ENCODE measurements at places on chromosomes 6 and 20. TPM values are rescaled to one million over a fixed set of nuclear protein-coding genes. Genes with fewer than 3 reads are reported as not detected.

KHDC1 gene
- total RNA-seq, result 1.3 TPM

OOEP gene
- total RNA-seq, result not detected

OR2H1 gene
- total RNA-seq, result not detected

TPBG gene
- total RNA-seq, result 15.9 TPM

FAM83C gene
- 0.09 TPM for total RNA-seq

- no peak for DNase-seq
Measured at GRCh38 chr6:12009180-12009685, 2.9 kb upstream of the HIVEP1 start.

Data from omental fat pad (tissue), 4 donors.